Stimulated activated CD8-positive, alpha-beta memory T cell treated with anti-CD3 and anti-CD28 coated beads, Interleukin-15, amount 100 ng/mL, for 1 hour (primary cell): ENCODE measurements at places on chromosomes 1 and 21.

DNA sequence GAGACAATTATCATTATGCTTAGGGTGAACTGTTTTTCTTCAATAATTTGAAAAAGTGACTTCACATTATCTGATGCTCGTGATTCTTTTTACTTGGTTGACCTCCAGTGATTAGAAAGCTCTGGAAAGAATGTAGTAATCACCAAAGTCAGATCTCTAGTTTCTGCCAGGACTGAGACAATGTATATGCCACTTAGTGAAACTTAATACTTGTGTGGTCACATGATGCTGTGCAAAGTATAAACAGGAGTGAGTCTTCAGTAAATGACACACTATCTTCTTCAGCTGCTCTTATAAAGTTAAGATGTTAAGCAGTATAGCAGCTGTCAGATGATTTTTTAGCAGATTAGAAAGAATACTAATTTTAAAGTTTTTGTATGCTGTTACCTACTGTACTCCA, 17.2 kb downstream of the VCAM1 start:
- no peak for DNase-seq

DNA sequence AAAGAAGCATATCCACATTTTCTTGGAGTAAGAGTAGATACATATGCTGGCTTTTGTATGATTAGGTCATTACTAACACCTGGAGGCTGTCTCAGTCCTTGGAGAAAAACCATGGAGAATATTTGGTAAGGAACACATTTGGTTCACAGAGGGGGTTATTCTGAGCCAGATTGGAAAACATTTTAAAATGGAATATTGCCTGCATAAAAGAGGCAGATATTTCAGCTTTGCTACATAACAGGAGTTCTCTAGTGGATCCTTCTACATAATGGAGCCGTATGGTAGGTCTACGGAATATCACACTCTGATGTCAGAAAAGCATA, 415.1 kb downstream of the ADGRL2 start:
- no peak for DNase-seq

- DNase-seq: no peak
Measured at GRCh38 chr1:200099040-200099439, 71.5 kb downstream of the NR5A2 start.

GRCh38 chr1:193463326-193463932, 277.0 kb upstream of the B3GALT2 start:
- DNase-seq: no peak

DNA sequence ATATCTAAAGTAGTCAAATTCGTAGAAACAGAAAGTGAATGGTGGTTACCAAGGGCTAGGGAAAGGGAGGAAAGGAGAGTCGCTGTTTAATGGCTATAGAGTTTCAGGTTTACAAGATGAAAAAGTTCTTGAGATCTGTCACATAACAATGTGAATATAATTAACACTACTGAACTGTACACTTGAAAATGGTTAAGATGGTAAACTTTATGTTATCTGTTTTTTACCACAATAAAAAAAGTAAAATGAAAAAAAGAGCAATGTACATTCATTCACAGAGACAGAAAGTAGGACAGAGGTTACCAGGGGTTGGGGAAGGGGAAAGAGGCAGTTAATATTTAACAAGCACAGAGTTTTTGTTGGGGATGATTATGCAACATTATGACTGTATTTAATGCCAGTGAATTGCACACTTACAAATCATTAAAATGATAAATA, 53.3 kb upstream of the SEC16B start:
- DNase-seq: no peak

DNA sequence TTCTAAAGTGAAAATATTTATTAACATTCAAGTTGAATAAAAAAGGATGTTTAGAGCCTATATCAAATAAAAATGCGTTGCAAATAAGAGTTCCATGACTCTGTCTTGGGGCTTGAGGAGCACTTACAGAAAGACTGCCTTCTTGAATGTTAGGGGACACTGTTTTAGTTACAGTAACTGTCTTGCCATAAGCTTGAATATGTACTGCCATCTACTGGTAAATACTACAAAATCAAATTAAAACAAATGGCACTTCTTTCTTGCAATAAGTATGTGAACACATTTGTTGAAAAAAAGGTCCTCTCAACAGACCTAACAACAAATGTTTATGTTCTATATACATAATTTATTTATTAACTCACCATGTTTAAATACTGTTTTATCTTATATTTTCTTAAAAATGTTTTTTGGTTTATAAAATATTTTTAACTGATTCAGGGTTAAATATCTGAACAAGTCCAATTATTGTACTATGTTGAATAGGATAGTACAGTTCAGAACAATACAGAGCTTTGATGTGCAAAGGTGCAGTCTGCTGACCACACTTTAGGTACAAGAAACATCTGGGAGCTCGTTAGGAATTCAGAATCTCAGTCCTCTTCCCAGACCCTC, 199.5 kb downstream of the LRRIQ3 start:
- no peak for DNase-seq
